Lower lobe of right lung (tissue), 2 donors: ENCODE measurements at places on chromosomes 16 and 17. TPM values are rescaled to one million over a fixed set of nuclear protein-coding genes. Genes with fewer than 3 reads are reported as not detected.

GRCh38 chr16:16025214-16025968 is 76.0 kb downstream of the ABCC1 start:
- no peak for DNase-seq

Gene TBC1D3I
- total RNA-seq, result 1.1 TPM

Gene TAX1BP3
- total RNA-seq, result 82.8 TPM

DNA sequence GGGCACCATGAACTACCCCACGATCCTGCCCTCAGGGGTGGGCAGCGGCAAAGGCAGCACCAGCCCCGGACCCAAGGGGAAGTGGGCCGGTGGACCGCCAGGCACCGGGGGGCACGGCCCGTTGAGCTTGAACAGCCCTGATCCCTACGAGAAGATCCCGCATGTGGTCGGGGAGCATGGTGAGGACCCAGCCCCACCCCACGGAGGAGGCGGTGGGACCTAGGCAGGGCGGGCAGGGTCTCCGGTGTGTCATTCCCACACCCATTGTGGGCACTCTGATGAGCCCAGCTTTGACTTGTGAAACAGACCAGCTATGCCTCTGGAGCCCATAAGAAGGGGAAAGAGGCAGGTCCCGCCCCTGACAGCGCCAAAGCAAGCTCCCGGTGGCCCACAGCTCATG is 22.8 kb downstream of the TPSG1 start:
- DNase-seq, result no peak

Gene ANKFY1
- total RNA-seq, result 70.3 TPM

Gene CLEC3A
- not detected for total RNA-seq

Gene GSDMA
- 0.62 TPM for total RNA-seq

- DNase-seq, result no peak
These were observed 37.6 kb downstream of the RNF112 start for GRCh38 chr17:19448341-19449268.

DNA sequence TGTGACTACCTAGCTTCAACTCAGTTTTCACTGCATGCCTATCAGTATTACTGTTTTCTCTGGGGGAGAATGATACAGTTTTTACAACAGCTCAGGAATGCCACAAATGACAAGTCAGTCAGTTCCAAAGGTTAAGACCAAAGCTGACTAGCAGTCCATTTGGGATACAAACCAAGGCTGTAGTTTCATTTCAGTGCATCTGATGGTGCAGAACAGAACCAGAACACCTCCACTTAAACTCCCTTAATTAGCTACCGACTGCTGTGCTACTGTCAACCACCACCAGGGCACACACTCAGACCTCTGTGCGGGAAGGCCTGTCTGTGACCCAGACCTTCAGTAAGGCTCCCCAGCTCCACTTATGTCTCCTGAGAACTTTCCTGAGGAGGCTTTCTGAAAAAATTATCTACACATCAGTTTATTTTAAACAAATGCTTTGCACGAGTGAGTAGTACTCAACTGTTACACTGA is 20.4 kb downstream of the NFE2L1 start:
- no peak for DNase-seq

GRCh38 chr17:66753126-66753920 is 81.6 kb upstream of the CACNG5 start:
- DNase-seq, result no peak

Gene TBC1D3L
- total RNA-seq, result 20.7 TPM

DNA sequence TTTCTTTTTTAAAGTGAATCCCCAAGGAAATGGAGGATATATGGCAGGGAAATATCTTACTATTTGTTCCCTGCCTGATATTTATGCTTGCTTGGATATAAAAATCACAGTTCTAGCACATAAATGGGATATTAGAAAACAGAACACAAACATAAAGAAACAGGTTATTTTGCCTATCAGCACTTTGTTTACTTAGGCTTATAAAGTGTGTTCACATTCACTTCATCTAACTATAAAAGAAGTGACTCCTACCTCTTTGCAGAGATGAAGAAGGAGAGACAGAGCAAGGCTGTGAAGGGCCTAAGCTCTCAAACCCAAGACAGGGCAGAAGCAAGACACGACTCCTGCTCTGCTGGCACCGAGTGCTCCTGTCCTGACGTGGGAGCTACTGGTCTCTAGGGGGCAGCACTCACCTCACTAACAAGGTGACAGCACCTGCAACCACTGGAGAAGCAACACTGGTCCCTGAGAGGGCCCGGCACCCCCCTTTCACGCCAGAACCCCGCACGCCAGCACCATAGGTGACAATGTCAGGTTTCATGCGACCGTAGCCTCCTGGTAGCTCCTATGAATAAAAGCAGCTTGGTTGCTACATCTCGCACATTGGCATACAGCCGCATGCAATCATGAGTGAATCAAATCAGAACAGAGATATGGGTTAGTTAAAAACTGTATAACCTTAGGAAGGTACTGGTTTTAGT is 32.0 kb downstream of the MBTPS1 start:
- DNase-seq, result peak; percentile 70

- no peak for DNase-seq
These were observed 26.5 kb downstream of the TMEM98 start for GRCh38 chr17:32954477-32954876.

DNA sequence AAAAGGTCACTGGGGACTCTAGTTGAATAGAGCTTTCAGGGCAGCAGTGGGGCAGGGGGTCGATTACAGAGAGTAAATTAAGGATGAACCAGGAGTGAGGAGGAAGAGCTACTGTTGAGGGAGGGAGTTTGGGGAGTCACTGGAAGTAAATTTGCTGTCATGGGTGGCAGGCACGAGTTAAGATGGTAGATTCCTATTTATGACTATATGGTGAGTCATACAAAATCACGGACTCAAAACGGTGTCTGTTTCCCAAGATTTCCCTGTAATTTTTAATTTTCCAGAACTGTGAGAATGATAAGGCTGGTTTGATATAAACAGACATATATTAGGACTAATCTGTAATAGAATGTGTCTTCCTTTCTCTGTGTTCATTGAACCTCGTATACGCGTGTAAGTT is 287.6 kb upstream of the GOT2 start:
- no peak for DNase-seq

DNA sequence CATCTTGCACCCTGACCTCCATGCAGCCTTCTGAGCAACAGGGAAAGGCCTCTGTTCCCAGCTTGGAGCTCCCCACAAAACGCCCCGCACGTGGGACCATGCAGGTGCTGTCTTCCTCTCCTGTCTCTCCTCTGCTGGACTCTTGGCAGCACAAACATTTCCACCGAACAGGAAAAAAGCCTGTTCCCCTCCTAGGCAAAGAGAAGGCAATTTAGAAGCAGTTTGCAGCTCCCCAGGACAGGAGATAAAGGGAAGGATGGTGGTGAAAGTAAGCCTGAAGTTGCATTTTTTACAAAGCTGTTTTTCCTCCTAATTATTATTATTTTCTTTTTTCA is 7.7 kb upstream of the CIBAR2 start:
- no peak for DNase-seq

Gene DOC2A
- total RNA-seq, result 6.4 TPM

DNA sequence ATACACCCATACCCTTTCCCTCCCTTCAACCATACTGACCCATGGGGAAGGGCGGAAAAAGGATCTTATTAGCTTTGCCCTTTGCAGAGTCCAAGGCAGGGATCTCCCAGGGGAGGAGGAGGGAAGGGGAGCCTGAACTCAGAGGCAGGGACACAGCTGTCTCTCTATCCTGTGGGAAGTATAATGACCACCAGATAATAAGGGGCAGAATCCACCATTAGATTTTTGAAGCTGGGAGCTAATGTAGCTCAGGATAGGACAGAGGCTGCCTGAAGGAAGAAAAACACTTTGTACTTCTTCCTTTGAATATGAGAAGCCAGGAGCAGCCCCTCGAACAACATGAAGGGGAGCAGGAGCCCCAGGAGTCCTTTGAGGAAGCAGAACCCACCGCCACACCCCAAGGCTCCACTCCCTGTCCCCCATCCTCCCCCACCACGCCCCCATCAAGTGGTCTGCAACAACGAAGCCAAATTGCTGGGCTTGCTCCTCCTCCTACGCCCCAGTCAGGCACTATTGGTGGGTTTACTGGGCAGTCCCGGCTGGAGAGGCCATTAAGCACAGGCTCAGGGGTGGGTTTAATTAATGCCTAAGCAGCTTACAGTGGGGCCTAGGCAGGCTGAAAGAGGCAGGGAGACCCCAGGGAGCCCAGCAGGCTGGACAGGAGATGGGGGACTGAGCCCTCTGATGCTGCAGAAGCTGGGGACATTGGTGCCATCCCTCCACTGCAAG is 5.3 kb downstream of the MPP2 start:
- DNase-seq, result no peak

Gene CD300LG
- 5.7 TPM for total RNA-seq

DNA sequence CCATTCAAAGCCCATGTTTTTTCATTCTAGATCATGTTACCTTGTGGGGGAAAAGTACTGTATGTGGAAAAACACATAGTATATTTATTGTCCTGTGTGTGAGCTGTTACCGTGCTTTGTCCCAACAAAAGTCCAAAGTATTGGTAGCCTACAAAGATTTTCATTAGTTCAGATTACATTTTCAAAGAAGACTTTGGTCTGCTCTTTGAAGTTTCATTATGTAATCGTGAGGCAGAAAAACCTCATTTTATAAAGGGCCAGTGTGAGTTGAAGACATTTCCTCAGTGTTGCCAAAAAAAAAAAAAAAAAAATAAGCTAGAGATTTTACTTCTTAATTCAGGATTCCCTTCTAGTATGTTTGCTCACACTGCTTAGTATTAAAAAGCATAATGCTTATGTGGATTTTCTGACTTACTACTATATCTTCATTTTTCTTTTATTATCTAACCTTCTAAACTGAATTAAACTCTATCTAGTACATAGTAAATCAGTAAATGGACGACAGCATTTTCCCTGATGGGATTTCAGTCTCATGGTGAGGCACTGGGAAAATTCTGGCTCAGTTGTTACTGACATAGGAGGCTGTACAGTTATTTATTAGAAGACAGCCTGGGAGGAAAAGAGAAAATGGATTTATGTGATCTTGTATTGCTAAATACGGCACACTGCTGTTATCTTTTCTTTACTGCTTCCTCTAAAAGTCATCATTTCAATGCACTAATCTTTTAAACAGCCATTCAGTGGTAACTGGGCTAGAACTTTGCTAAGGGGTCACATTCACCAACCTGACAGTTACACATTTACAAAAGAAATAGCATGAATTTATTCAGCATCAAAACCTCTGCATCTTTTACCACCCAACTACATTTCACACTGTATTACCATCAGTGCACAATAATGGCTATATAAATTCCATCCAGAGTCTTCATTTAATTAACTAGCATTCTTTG is 100.6 kb downstream of the STXBP4 start:
- no peak for DNase-seq

Gene MARVELD3
- total RNA-seq, result 6.7 TPM

DNA sequence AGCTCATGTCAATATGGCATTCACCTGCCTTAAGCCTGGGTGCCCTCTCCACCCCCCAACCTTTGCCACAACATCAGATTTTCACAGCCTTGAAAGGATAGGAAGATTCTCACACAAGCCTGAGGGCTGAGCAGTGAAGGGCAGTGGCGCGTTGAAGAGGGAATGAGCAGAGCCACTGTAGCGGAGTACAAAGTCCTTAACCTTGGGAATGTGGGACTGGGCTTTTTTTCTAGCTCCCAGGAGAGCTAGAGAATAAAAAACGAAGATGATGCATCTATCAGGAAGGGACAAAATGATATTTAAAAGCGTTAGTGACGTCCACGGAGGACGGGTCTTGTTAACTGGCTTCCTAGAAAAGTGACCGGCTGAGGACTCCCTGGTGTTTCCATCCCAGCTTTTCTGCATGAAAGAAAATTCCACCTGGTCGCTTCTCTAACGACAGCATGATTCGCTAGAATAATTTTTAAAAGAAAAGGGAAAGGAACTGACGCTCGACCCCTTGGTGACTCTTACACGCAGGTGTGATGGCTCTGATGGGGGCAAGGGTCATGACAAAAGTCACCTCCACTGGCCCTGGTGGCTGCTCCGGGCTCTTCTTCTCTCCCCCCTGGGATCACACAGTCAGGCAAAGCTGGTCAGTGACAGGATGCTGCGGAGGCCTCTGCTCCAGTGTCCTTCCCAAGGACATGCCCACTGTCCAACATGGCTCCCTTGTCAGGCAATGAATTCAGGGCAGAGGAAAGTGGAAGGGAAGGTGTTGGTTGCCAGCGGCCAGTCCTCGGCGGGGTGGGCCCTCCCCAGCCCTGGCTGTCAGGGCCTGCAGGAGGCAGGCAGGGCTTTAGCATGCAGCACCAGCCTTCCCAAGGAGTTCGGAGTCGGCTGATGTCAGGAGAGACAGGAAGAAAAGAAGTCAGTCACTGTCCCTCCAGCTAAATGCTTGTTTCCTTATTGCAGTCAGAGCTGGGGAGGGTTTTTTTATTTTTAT is 58.4 kb upstream of the IRX3 start:
- DNase-seq, result no peak

DNA sequence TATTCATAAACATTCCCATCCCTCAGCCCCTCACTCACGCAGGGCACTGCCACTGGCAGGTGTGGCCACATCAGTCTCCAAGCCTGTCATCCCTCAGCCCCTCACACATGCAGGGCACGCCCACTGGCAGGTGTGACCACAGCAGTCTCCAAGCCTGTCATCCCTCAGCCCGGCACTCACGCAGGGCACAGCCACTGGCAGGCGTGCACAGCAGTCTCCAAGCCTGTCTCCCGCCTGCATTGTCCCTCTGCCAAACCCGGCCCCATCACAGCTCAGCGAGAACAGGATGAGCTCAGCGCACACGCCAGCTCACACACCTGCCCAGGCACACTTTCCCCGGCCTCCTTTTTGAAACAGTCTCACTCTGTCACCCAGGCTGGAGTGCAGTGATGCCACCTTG is 11.4 kb upstream of the KREMEN2 start:
- no peak for DNase-seq

Gene SEPTIN12
- not detected for total RNA-seq

GRCh38 chr17:76152591-76152990 is 11.5 kb upstream of the FOXJ1 start:
- DNase-seq, result no peak

GRCh38 chr16:31088459-31089183 is at the start of gene PRSS53:
Gene PRSS53 (minus strand): TSS chr16:31088943. CDS start chr16:31088809, 134 bp downstream.
- DNase-seq, result no peak

Gene MEOX1
- 0.86 TPM for total RNA-seq

- DNase-seq, result peak; percentile 50
These were observed 647 bp downstream of the FBXL20 start for GRCh38 chr17:39400547-39401411.

DNA sequence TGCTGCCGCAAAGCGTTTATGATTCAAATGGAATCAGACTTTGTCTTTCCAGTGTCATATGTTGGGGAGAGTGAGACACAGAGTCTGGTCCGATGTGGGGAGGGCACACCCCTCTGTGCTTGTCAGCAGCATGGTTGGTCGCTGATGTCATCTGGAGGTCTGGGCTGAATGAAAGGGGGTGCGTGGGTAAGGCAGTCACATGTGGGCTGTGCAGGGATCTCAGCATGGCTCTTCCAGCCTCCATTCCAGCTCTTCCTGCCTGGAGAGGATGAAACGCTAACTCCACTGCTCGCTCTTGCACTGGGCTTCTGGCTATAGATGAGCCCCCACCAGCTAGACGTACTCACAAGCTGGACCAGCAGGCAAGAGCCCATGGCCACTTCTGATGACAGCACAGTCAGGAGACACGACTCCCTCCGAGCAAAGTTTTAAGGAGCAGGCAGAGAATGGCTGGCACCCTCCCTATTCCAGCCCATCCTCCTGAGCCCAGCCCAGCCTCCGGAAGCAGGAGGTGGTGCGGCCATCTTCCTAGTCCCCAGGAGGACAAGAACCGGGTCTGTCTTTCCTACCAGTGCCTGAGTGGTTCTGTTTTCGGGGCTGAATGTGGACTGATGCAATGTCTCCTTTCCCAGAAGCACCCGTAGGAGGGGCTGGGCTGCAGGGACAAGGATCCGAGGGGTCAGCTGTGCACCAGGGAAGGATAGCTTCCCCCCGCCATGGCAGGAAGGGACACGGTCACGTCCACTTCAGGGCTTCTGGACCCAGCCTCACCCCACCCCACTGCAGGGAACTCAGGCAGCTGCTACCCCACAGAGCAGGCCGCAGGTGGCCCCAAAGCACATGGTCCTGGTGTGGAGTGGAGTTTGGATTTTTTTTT is 41.5 kb upstream of the CBFA2T3 start:
- no peak for DNase-seq
